PC-9 (cell line): ENCODE measurements at places on chromosomes 5 and 9.

DNA sequence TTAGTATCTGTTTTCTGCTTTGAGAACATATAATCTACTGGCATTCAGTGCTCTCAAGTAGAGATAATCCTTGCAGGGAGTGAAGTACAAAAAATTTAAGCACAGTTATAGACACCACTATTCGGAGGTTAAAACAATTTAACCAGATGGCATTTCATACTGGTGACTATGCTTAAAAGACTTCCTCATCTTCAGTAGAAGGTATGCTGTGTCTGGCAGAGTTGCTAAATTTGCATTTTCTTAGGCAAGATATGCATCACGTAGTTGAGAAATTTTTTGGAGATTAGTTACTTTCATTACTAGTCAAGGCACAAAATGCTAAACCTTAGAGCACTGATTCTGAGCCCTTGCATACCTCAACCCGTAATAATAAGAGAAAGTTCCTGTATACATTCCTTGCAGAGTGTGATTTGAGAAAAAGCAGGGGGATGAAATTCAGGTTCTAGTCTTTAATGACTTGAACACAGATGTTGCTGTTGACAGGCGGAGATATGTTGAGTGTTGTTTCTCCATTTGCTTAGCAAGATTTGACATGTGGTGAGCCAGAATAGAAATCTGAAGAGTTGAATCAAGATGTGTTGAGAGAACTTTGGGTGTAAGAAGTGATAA, 70.8 kb upstream of the STARD4 start:
- no peak for DNase-seq

GRCh38 chr5:59418808-59419207, 474.7 kb downstream of the PDE4D start:
- no peak for DNase-seq

DNA sequence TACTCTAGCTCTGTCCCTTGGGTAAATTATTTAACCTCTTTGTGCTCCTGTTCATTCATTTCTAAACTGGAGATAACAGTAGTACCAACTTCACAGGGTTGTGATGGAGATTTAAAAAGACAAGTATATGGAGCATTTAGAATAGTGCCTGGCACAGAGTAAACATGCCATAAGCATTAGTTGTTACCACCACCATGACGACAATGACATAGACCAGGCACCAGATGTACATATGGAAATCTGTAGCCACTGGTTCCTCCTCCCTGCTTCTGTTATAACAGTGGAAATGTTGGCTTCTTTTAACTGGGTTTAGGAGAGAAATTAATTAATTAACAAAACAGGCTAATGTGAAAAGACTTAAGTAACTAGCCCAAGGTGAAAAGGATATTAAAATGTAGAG, 217.5 kb downstream of the DENND1A start:
- DNase-seq, result no peak

DNA sequence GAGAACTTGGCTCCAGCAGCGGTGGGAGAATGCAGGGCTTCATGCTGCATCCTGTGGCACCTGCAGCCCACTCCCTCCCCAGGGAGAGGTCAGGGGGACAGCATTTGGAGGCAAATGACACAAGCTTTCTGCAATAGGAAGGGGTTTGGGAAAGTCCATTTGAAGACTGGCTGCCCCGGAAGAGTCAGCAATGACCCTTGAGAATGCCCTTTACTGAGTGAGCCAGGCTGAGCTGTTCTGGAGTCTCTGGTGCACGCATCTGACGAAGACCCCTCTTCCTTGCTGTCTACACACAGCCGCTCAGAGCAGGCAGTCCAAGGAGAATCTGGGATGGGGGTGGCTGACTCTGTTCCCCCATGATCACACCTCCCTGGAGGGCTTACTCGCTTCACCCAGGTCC, 5.5 kb upstream of the NXNL2 start:
- DNase-seq, result no peak

DNA sequence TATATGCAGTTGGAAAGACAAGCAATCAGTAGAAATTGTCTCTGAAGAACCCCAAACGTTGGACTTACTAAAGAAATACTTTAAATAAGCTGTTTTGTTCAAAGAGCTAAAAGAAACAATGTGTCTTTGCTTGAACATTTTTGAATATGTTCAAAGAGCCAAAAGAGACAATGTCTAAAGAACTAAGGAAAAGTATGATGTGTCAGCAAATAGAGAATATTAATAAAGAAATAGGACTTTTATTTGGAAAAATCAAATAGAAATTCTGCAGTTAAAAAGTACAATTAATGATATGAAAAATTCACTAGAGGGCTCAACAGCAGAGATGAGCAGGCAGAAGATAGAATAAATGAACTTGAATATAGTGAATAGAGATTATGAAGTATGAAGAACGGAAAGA, 19.2 kb downstream of the TAS2R1 start:
- DNase-seq, result no peak

- DNase-seq, result no peak
Observed at GRCh38 chr9:129525656-129526196, 95.2 kb downstream of the C9orf50 start.

DNA sequence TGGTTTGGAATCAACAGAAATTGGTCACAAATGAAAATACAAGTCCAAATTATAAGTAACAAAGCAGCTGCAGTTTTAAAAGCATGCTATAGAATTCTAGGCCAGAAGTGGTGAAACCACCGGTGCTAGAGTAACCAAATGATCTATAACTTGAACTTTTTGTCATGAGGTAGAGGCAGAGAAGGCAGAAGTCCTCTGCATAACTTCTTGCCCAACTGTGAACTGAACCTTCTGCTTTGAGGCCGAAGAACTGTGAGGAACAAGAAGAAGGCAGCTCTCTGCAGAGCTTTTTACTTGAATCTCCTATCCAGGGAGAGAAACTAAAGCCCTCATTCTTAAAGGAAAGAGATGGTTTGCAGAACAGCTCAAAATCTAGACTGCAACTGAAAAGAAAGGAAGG, 36.2 kb upstream of the TENT2 start:
- DNase-seq, result no peak

- DNase-seq, result no peak
Observed at GRCh38 chr5:67047160-67047559, 149.4 kb downstream of the CD180 start.

GRCh38 chr5:148806520-148806931, 19.9 kb upstream of the ADRB2 start:
- DNase-seq, result no peak
